ENCODE measurements at places on chromosomes 4 and X.

GRCh38 chrX:39766085-39766726, 331.6 kb downstream of the BCOR start:
- no peak for DNase-seq
- no peaks in the 10 kb centered on the region for H3K36me3 ChIP-seq
- no peak overlapping the region for H3K27ac ChIP-seq

DNA sequence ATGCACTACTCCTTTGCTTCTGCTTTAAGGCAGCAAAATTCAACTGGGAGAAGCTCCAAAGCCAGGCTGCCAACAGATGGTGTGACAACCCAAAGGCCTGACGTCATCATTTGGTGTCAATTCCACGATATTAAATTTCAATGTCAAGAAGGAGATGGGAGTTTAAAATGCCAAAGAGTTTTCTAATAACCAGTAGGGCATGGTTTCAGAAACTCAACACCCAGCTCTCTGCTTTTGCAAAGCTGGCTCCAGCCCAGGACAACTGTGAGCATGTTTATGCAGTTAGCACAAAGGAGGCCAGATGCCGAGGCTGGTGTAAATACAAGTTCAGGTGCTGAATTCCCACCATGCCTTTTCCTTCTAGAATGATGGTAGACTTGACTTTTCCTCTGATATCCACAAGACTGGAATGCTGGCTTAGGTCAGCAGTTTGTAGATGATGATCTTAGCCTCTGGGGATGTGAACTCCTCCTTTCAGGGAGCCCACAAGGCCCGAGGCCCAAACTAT, 67.3 kb downstream of the AFAP1 start:
- H3K27me3 ChIP-seq = peaks cover 5% of the 10 kb centered on the region
- H3K4me1 ChIP-seq = peaks cover 13% of the 10 kb centered on the region
- H3K36me3 ChIP-seq = no peaks in the 10 kb centered on the region
- H3K27ac ChIP-seq = no peak overlapping the region

GRCh38 chr4:68572653-68573170, 3.4 kb downstream of the UGT2B17 start:
- H3K27me3 ChIP-seq = no peaks in the 10 kb centered on the region
- H3K4me1 ChIP-seq = no peaks in the 10 kb centered on the region
- H3K4me3 ChIP-seq = no peak overlapping the region
- DNase-seq = no peak

DNA sequence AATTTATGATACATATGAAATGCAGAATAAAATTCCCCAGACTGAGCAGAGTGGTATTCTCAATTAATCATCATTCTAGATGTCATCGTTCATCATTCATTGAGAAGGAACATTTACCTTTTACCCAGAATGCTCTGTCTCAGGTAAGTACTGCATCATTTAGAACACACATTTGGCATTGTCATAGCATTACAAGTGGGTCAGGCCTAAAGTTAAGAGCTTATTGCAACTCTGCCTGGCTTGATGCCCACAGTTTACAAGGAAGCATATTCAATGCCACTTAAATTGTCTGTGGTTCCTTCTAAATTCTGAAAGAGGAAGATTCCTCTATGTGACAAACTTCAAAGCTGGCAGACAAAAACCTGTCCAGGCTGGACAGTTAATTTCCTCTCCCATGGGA, 87.3 kb downstream of the CAMK2D start:
- H3K27me3 ChIP-seq = no peaks in the 10 kb centered on the region
- H3K36me3 ChIP-seq = peaks cover 15% of the 10 kb centered on the region
- H3K4me1 ChIP-seq = peaks cover 34% of the 10 kb centered on the region
- DNase-seq = no peak

GRCh38 chrX:128698573-128699181, 646.5 kb upstream of the ACTRT1 start:
- H3K36me3 ChIP-seq = no peaks in the 10 kb centered on the region
- no peak overlapping the region for H3K27ac ChIP-seq
- no peaks in the 10 kb centered on the region for H3K4me1 ChIP-seq
- peaks cover 6% of the 10 kb centered on the region for H3K27me3 ChIP-seq
- no peak for DNase-seq

DNA sequence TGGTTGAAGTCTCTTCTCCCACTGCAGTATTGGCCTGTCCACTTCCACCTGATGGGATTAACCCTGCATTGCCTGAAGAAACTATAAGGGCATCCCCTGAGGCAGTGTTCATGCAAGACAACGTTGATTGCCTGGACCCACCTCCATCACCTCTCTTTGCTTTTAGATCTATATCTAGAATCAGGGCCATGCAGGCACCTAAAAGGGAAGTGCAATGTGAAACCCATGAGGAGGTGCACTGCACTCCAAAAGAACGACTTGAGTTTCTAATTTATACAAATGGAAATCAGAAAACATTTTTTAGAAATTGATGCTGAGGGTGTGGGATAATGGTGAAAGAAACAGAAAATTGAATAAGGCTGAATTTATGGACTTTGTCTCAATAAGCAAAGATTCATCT, 694.4 kb downstream of the TRAM1L1 start:
- no peaks in the 10 kb centered on the region for H3K27me3 ChIP-seq
- no peak for DNase-seq
- H3K36me3 ChIP-seq = peaks cover 6% of the 10 kb centered on the region

- H3K27me3 ChIP-seq = no peaks in the 10 kb centered on the region
- no peak overlapping the region for H3K4me3 ChIP-seq
- DNase-seq = no peak
- H3K36me3 ChIP-seq = no peaks in the 10 kb centered on the region
- no peak overlapping the region for H3K27ac ChIP-seq
- H3K4me1 ChIP-seq = no peaks in the 10 kb centered on the region
These were observed 204.3 kb downstream of the PCDH7 start for GRCh38 chr4:30924495-30924894.

GRCh38 chr4:159828687-159829086, 725.8 kb downstream of the RAPGEF2 start:
- H3K27ac ChIP-seq = no peak overlapping the region
- no peaks in the 10 kb centered on the region for H3K4me1 ChIP-seq
- no peak overlapping the region for H3K4me3 ChIP-seq
- H3K27me3 ChIP-seq = no peaks in the 10 kb centered on the region

DNA sequence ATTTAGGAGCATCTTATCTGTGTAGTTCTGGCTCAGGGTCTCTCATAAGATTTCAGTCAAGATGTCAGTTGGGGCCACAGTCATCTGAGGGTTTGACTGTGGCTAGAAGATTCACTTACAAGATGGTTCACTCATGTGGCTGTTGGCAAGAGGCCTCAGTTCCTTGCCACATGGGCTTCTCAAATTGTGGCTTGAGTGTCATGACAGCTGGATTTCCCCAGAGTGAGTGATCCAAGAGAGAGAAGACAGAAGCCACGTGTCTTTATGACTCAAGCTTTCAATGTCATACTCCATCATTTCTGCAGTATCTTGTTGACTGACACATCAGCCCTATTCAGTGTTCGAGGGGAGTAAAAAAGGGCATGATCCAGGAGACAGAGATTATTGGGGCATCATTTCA, 131.3 kb upstream of the AP1S2 start:
- peaks cover 12% of the 10 kb centered on the region for H3K4me1 ChIP-seq
- H3K36me3 ChIP-seq = peaks cover 4% of the 10 kb centered on the region
- peak overlapping the region; percentile 15 for H3K27ac ChIP-seq

GRCh38 chrX:130108647-130109428, 1.5 kb downstream of the ELF4 start:
- peak overlapping the region; percentile 70 for H3K4me3 ChIP-seq
- no peaks in the 10 kb centered on the region for H3K36me3 ChIP-seq
- H3K27me3 ChIP-seq = no peaks in the 10 kb centered on the region
- peak overlapping the region; percentile 81 for H3K27ac ChIP-seq
- peaks cover 33% of the 10 kb centered on the region for H3K4me1 ChIP-seq

- no peaks in the 10 kb centered on the region for H3K36me3 ChIP-seq
- no peak overlapping the region for H3K4me3 ChIP-seq
- no peak overlapping the region for H3K27ac ChIP-seq
- H3K4me1 ChIP-seq = no peaks in the 10 kb centered on the region
- H3K27me3 ChIP-seq = no peaks in the 10 kb centered on the region
These were observed 8.7 kb upstream of the ANK2 start for GRCh38 chr4:113040793-113041192.

GRCh38 chr4:133720001-133720400, 481.6 kb downstream of the PABPC4L start:
- H3K27ac ChIP-seq = no peak overlapping the region
- no peak overlapping the region for H3K4me3 ChIP-seq
- H3K4me1 ChIP-seq = no peaks in the 10 kb centered on the region
- DNase-seq = no peak

GRCh38 chr4:103136671-103137445, 37.2 kb upstream of the BDH2 start:
- no peak overlapping the region for H3K4me3 ChIP-seq
- DNase-seq = no peak
- H3K27me3 ChIP-seq = no peaks in the 10 kb centered on the region
- no peaks in the 10 kb centered on the region for H3K4me1 ChIP-seq

- no peak for DNase-seq
- peaks cover 4% of the 10 kb centered on the region for H3K27me3 ChIP-seq
These were observed 11.9 kb upstream of the ZNF157 start for GRCh38 chrX:47358387-47359065.

DNA sequence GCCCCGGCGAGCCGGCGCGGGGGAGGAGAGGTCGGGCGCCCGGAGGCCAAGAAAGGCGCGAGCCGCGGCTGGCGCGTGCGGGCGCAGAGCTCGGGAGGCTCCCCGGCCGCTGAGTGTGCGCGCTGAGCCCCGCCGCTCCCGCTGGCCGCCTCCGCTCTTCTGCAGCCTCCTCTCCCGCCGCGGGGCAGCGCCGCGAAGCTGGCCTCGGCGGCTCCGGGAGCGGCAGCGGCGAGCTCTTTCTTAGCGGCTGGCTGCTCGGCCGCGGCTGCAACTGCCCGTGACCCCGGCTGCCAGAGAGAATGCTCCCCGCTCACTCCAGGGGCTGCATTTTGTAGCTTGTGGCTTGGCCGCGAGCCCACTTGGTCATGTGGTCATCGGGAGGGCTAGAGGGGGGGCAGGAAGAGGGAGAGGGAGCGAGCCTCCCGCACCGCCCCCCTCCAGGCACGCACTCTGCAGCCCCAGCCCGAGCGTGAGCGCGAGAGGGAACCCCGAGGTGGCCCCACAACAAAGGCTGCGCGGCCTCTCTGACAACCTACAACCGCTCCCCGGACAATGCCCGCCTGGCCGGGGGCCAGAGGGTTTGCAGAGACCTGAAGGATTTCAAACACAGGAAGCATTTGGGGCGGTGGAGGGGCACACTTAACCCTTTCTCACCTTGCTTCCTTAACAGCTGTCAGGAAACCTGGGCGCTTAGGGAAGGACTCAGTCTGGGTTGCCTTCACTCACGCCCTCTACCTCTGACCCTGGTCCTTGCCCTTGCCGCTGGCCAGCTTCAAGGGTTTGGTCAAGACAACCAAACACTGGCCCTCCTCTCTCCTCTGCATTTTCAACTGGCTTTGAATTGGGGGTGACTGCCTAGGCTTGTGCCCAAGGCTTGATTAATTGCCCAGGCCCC, at the start of gene APLN:
APLN (minus strand) TSS at position 305 of the 895 bp plus-strand sequence. CDS start 326 bp downstream, outside the sequence.
- DNase-seq = no peak
- H3K27me3 ChIP-seq = no peaks in the 10 kb centered on the region
- no peaks in the 10 kb centered on the region for H3K4me1 ChIP-seq
- H3K27ac ChIP-seq = no peak within 1 kb of the TSS

GRCh38 chrX:24925430-24925829, 90.3 kb downstream of the ARX start:
- H3K27me3 ChIP-seq = no peaks in the 10 kb centered on the region
- no peak overlapping the region for H3K27ac ChIP-seq
- no peak overlapping the region for H3K4me3 ChIP-seq
- no peak for DNase-seq
- H3K4me1 ChIP-seq = peaks cover 6% of the 10 kb centered on the region

- no peak for DNase-seq
- H3K27ac ChIP-seq = no peak overlapping the region
- H3K4me3 ChIP-seq = no peak overlapping the region
- H3K27me3 ChIP-seq = peaks cover 15% of the 10 kb centered on the region
- no peaks in the 10 kb centered on the region for H3K4me1 ChIP-seq
These were observed 364.9 kb downstream of the ZNF674 start for GRCh38 chrX:46180258-46180687.

- peaks cover 8% of the 10 kb centered on the region for H3K27me3 ChIP-seq
- no peaks in the 10 kb centered on the region for H3K36me3 ChIP-seq
- H3K4me1 ChIP-seq = no peaks in the 10 kb centered on the region
- no peak overlapping the region for H3K27ac ChIP-seq
- no peak overlapping the region for H3K4me3 ChIP-seq
These were observed 68.7 kb upstream of the ARX start for GRCh38 chrX:25084446-25084845.

- no peak overlapping the region for H3K27ac ChIP-seq
- no peaks in the 10 kb centered on the region for H3K4me1 ChIP-seq
- H3K27me3 ChIP-seq = no peaks in the 10 kb centered on the region
- no peak for DNase-seq
- no peak overlapping the region for H3K4me3 ChIP-seq
These were observed 99.4 kb upstream of the IL1RAPL1 start for GRCh38 chrX:28487818-28488217.

DNA sequence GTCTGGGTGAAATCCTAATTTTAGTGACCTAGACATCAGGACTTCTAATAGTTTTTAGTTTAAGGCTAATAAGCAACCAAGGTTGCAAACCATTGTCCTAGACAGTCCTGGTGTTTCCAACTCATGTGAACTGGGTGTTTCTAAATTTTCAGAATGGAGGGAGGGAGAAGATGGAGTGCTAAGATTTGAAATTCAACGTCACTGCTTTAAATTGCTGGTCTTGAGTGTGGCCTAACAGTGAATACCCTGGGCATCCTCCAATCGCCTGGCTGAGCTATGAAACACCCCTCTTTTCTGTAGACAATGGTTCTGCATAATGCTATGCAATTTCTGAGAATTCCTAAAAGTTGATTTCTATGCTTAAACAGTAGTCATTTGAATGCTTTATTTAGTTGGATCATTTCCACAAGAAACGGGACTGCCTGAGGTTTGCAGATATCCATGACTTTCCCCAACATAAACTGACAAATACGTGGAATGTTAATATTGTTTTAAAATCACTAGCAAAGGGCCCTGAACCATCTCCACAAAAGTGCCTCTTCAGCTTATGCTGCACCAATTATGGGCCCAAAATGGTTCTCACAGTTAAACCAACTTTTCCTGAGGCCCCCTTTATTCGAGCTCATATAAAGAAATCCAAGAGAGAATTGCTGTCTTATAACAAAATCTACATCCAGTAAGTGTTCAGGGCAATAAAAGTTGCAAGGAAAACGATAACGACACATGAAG, 1.1 kb downstream of the FBXL5 start:
- H3K4me3 ChIP-seq = peak overlapping the region; percentile 94
- H3K4me1 ChIP-seq = peaks cover 48% of the 10 kb centered on the region
- H3K36me3 ChIP-seq = no peaks in the 10 kb centered on the region
- H3K27ac ChIP-seq = peak overlapping the region; percentile 94

DNA sequence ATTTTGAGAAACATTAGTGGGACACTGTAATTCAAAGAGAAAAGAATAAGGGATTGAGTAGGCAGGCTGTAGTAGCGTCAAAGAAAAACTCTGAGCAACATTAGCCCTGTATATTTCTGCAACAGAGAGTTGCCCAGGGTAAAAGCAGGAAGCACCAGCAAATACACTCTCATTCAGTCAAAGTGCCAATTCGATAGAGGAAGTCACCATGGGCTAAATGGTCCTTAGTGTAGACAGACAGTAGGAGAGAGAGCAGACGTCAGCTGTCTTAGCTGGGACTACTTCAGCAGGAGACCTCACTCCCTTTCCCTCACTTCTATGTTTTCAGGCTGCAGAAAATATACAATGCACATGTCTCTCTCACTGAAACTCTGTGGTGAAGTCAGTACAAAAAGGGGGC, 2073.8 kb upstream of the TENM3 start:
- H3K4me1 ChIP-seq = no peaks in the 10 kb centered on the region
- no peaks in the 10 kb centered on the region for H3K27me3 ChIP-seq
- H3K36me3 ChIP-seq = peaks cover 6% of the 10 kb centered on the region
- H3K4me3 ChIP-seq = no peak overlapping the region
- DNase-seq = no peak

- H3K4me1 ChIP-seq = peaks cover 13% of the 10 kb centered on the region
- H3K27me3 ChIP-seq = peaks cover 7% of the 10 kb centered on the region
- no peak overlapping the region for H3K27ac ChIP-seq
- peaks cover 4% of the 10 kb centered on the region for H3K36me3 ChIP-seq
These were observed 67.0 kb downstream of the CLCN4 start for GRCh38 chrX:10223781-10224180.
